ENCODE measurements at places on chromosomes 7 and 10.
A peak's percentile ranks its signal among the peaks of the same experiment; 100 is the strongest.

- DNase-seq = peak; percentile 53
Observed at GRCh38 chr7:142459551-142459963, 201.7 kb upstream of the PRSS58 start.

DNA sequence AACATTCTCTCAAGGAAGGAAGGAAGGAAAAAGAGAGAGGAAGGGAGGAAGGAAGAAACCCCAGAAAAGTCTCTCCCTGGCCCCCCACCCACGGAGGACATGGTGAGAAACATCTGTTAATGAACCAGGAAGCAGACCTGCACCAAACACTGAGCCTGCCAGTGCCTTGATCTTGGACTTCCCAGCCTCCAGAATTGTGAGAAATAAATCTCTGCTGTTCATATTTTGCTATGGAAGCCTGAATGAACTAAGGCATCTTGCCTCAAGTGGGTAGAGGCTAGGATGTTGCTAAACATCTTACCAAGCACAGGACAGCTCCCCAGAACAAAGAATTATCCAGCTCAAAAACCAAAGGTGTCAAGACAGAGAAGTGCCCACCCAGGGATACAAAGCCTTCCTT, 19.1 kb downstream of the LRRC20 start:
- no peak for DNase-seq

DNA sequence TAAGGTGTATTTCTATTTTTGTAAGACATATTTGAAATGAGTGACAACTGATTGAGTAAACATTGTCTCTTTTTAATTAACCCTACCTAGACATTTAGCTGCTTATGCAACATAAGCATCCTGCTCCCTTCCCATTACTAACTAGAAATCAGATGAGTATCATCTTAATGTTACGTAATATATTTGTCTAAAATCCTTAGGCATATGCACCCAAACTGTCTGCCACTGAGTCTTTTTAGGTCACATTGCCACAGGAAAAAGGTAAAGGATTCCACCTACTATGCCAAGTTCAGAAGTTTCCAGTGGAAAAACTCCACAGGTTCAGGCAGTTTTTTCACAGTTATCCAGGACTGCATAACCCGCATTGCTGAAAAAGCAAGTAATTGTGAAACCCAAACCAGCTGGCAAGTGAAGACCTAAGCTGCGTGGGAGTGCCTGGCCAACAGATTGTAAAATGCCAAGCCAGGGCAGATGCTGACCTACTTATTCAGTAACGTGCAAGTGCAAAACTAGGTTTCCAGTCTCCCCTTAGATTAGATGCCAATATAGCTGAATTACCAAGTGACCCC, 983.7 kb downstream of the GATA3 start:
- no peak for DNase-seq

DNA sequence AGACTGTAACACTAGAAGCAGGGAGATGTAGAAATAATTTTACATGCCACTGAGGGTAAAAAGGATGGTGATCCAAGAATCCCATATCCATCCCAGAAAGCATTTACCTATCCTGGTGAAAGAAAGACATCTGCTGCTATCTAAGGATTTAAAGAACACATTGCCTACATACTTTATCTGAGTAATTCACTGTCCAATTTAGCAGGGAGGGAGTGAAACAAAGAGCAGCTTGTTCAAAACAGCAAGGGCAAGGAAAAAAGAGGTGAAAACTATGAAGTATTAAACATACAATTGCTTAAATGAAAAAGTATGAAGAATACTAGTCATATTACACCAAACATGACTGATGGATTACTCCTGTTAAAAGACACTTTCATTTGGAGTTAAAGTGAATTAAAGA, 206.2 kb downstream of the PPP1R9A start:
- no peak for DNase-seq

- no peak for DNase-seq
Observed at GRCh38 chr7:22481726-22482125, 18.3 kb downstream of the STEAP1B start.

- DNase-seq = no peak
Observed at GRCh38 chr7:136741941-136742340, 126.5 kb upstream of the CHRM2 start.

DNA sequence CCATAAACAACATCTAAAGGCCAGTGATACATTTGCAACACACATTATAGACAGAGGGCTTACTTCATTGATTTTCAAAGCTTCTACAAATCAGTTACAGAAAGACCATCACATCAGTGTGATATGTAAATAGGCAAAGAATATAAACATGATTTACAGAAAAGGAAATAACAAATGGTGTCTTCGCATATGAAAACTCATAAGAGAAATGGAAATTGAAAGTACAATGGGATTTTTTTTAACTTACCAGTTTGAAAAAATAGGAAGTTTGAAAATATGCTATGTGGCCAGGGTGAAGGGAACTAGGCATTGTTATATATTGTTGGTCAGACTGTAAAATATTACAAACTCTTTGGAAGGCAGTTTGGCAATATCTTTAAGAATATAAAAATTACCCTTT, 27.3 kb downstream of the SEC23IP start:
- no peak for DNase-seq

- DNase-seq = no peak
Observed at GRCh38 chr7:139106959-139107358, 2.6 kb downstream of the ZC3HAV1 start.

- DNase-seq = peak; percentile 87
Observed at GRCh38 chr10:110226543-110226925, 19.1 kb downstream of the MXI1 start.

GRCh38 chr10:114077815-114078219, 34.2 kb downstream of the ADRB1 start:
- DNase-seq = no peak

- no peak for DNase-seq
Observed at GRCh38 chr7:125136341-125136740, 206.7 kb upstream of the POT1 start.

- DNase-seq = no peak
Observed at GRCh38 chr10:29643771-29644501, 9.2 kb upstream of the SVIL start.

- DNase-seq = no peak
Observed at GRCh38 chr10:46545861-46546590, 10.4 kb downstream of the GPRIN2 start.

DNA sequence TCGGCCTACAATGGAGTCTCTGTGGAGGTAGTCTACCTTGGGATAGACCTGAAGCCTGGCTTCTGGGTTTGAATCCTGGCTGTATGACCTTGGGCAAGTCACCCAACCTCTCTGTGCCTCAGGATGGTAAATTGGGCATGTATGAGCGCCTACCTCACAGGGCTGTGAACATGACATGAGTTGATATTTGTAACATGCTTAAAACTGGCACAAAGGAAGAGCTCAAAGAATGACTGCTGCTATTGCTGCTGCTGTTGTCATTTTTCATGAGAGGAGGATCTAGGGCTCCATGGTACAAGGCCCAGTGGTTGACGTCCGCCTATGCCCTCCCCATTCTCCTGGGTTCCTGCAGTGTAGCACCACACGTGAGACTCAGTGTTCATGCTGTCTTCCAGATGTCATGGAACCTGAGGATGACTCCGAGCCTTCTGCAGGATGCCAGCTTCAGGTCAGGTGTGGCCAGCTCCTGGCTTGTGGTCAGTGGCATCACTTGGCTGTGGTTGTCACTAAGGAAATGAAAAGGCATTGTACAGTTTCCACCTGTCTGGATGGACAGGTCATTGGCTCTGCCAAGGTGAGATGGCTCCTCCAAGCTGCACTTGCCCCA, 95.0 kb downstream of the WDFY4 start:
- no peak for DNase-seq

DNA sequence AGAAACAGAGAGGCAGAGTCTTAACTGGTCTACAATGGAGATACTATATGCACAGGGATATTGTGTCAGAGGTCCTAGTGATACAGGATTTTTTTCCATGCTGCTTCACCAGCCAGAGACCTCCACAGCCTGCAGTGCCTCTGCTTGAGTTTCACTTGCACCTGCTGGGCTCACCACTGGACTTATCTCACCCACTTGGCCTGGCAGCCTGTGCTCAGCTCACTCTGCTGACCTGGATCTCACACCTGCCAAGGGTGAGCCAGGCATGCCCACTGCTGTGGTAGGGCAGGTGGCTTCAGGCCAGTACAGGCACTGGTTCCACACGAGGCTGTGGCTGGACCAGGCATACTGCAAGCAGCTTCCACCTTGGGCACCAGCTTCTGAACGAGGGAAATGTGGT, 36.6 kb downstream of the PNLIPRP3 start:
- no peak for DNase-seq

DNA sequence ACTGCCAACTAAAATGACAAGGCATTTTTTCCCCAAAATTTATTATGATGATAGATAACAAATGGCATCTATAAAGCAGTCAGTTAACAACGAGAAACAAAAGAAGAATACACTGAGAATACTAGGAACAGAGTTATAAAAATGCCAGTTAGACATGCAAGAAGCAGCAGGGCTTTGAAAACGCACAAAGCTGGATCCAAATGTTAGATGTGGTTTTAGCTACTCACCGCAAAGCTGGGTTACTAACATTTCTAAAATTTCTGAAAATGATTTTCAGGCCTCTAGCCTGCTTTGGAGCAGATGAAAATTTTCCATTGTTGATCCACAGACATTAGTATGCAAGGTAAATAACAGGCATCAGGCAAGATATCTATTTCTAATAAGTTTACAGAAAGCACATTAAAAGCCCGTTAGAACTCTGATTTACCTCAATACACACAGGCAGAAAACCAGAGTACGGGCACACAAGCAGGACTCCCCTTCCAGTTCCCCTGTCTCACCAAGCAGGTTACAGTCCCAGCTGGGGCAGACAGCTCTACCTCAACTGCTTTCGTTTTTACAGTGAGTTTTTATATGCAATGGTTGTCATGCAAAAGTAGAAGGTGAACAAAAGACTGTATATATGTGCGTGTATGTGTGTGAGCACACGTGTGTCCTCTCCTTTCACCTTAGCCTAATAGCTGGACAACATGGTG, 37.9 kb downstream of the GLI3 start:
- no peak for DNase-seq

DNA sequence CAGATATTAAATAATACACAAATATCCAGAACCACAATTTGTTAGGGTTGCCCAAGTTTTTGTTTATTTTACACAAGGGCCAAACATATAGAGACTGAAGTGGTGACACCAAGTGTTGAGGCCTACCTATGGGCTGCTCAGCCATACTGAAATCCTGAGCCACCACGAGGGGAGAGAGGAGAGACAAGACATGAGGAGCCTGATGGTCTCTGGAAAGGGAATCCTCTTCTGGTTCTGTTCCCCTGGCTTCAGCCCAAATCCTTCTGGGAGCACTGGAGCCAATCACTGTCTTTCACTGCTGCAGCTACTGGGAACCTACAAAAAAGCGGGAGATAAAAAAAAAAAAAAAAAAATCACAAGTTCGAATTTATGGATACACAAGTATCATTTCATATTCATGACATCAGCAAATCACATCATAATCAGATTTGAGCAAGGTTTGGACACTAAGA, 1.9 kb downstream of the SKIDA1 start:
- DNase-seq = no peak

- no peak for DNase-seq
Observed at GRCh38 chr10:62647375-62648092, 157.0 kb upstream of the ADO start.

DNA sequence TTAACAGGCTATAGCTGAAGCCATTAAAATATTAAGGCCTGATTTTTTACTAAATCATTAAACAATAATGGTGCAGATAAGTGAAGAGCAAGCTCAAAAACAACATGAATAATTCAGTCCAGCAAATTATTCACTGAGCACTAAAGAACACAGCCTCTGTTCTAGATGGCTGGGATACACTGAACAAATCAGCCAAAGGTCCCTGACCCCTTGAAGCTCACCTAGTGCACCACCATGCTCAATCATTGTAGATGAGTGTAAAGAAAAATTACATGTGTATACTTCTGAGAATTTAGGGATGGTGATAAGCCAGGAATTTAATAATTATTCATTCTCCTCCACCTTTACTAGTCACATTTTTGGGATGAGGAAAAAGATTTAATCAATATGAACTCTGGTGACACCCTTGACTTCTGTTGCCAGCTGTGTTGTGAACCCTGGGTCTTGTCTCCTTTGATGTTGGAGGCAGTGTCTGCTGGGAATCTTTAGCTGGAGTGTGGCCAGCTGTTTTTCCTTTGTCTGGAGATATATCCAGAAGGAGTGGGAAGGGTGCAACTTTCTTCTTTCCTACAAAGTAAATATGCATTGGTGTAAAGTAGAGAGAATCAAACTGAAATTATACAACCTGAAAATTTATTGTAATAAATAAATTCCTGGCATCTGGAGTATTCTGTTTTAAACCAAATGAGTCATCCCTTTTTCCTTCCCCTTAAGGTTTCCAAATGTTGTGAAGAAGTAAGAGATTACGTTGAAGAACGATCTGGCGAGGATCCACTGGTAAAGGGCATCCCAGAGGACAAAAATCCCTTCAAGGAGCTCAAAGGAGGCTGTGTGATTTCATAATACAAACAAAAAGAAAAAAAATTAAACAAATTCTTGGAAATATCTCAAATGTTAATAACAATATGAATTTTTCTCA, 4.0 kb downstream of the GNGT1 start:
- DNase-seq = no peak

- DNase-seq = peak; percentile 27
Observed at GRCh38 chr10:128078136-128078969, 47.9 kb downstream of the MKI67 start.

Data from neuronal stem cell (in vitro differentiated cells).